G401 (cell line): ENCODE measurements at places on chromosomes 4 and X.
A peak's percentile ranks its signal among the peaks of the same experiment; 100 is the strongest.

- no peak for DNase-seq
These were observed 6.3 kb downstream of the CPLX1 start for GRCh38 chr4:819401-820229.

DNA sequence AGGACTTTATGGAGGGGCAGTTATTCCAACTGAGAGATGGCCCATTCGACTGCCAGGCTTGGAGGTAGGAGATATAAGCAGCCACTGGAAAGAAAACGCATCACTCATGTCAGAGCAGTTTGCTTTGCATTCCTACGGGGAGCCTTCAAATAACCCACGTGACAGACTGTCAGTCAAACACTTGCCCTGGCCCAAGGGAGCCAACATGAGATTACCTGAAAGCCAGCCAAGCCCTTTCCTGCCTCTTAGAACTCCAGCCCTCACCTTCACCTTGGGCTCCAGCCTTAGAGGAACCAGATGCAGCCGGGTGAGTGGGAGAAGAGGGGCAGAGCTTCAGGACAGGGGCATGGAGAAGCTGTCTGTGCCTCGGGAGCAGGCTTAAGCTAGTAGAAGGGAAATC lies 95.3 kb upstream of the CXCL13 start:
- DNase-seq, result no peak

- no peak for DNase-seq
These were observed 267.0 kb upstream of the KLF3 start for GRCh38 chr4:38396845-38397547.

DNA sequence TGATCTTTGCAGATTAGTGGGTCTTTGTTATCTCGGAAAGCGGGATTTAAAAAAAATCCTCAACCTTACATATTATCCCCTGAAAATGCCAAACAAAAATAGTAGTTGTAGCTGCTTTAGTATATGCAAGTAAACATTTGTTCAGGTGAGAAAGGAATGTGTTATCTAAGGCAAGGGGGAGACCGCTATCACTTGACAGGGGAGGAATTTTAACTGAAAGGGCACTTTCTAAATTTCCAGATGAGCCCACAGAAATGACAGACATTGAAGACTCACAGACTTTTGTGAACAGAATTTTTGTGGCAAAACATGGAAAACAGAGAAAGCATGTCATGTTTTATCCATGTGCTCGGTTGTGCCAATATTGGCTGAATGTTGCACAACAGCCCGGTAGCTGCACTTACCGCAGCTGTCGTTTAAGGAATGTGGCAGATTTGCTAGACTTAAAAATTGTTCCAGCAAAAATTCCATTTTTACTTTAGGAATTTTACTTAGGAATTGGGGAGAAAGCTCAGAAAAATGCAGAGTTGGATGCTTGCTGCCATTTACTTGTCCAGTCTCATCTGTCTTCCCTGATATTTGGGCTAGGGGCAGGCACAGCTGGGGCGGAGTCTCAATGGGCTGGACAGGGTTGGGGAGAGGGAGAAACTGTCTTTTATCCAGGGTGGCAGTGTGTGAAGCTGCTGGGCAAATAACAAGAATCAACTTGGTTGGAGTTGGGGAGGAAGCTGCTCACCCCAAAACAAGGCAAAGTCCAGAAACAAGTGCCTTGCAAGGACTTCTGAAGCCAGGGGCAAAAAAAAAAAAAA lies 94.6 kb upstream of the RPS6KA3 start:
- DNase-seq, result no peak

DNA sequence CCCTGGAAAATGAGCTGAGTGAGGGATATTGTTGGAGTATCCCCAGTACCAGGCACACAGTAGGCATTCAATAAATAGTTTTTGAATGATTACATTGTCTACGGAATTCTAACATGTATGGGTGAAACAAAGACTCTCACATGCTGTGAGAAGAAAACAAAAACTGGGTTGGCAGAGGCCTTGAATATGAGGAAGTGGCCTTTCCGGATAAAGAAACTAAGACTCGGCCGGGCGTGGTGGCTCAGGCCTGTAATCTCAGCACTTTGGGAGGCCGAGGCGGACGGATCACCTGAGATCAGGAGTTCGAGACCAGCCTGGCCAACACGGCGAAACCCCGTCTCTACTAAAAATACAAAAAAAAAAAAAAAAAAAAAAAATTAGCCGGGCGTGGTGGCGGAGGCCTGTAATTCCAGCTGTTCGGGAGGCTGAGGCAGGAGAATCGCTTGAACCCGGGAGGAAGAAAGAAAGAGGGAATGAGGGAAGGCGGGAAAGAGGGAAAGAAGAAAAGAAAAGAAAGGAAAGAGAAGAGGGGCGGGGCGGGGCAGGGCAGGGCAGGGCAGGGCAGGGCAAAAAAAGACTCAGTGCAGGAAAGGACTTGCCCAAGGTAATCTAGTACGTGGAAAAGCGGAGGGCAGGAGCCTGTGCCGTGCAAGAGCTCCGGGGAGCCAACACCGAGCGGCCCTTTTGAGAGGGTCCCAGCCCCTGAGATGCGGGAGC lies 689 bp upstream of the TMA16 start:
- DNase-seq, result no peak

DNA sequence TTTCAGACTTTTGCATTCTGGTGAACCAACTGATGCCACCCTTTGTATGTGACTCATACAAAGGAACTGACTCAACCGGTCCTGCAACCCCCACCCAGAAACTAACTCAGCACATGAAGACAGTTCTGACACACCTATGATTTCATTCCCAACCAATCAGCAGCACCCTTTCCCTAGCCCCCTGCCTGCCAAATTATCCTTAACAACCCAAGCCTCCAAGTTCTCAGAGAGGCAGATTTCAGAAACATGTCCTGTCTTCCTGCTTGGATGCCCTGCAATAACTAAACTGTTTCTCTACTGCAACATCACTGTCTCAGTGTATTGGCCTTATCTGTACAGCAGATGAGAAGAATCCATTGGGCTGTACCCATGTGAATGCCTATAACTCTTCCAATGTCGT lies 284.7 kb downstream of the CAMK2D start:
- no peak for DNase-seq

DNA sequence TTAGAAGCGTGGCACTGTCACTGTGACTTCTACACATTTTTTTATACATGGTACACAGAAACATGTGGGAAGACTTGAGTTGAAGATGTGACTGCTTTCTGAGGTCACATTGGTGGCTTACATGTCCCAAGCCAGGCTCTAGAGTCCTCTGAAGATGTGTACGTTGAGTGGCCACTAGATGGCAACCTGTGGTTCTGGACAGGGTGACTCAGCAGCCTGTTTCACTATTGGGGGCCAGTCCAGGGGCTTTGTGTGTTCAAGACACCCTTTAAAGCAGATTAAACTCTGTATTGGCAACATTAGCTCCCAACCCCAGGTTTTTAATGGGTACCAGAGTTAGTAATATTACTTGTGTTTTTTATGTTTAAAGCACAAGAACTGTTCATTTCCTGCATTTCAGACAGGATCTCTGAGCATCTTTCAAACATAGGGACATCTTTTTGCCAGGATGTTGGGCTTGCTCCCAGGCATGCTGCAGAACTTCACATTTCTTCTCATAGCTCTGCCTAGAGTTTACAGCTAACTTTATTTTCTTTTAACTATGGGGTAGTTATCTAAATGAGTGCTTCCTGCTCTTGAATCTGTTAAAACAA lies 53.0 kb downstream of the DCUN1D4 start:
- peak; percentile 71 for DNase-seq

DNA sequence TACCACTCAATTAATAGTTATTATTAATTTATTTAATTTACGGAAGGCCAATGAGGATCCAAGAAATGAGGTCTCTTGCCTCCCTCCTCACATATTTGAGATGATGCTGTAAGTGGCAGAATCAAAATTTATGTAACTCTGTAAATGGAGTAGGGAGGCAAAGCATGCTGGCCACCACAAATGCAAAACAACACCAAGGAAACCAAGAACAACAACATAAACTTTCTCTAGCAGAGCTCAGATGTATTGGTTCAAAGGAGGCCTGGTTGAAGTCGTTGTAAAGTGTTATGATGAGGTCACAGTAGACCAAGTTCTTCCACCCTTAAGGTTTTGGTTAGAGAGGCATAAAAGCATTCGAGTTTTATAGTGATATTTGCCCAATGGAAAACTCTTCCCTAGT lies 194.8 kb upstream of the FAT1 start:
- no peak for DNase-seq

DNA sequence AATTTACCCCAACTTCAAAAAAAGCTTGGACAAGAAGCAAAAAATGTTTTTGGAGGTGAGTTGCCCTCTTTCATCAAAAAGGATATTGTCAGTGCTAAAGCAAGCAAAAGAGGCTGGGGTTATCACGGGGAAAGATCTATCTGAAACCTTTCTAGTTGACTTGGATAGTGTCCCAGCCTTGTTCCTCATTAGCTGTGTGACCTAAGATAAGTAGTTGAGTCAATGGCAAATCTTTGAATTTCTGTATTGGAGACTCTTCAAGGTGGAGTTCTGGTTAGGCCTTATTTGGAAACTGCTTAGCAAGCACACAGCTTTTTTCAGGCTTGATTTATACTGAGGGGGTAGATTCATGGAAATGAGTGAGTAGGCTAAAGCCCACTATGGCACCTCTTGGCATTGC lies 271.6 kb downstream of the GRIA3 start:
- DNase-seq, result no peak

DNA sequence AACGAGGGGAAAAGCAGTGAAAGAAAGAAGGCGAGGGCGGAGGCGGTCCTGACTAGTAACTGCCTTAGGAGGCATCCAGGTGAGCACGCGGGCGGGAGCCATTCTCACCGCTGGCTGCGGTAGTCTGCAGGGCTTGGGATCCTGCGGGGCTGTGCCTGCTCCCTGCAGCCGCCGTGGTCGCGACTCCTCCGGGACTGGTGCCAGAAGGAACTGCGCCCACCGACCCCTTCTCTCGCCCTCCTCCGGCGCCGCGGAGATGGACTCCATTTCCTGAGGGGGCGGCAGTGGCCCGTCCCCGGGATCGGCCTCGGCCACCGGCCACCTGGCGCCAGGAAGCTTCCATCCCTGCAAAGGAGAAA lies 543 bp downstream of the NFXL1 start:
- peak; percentile 51 for DNase-seq

DNA sequence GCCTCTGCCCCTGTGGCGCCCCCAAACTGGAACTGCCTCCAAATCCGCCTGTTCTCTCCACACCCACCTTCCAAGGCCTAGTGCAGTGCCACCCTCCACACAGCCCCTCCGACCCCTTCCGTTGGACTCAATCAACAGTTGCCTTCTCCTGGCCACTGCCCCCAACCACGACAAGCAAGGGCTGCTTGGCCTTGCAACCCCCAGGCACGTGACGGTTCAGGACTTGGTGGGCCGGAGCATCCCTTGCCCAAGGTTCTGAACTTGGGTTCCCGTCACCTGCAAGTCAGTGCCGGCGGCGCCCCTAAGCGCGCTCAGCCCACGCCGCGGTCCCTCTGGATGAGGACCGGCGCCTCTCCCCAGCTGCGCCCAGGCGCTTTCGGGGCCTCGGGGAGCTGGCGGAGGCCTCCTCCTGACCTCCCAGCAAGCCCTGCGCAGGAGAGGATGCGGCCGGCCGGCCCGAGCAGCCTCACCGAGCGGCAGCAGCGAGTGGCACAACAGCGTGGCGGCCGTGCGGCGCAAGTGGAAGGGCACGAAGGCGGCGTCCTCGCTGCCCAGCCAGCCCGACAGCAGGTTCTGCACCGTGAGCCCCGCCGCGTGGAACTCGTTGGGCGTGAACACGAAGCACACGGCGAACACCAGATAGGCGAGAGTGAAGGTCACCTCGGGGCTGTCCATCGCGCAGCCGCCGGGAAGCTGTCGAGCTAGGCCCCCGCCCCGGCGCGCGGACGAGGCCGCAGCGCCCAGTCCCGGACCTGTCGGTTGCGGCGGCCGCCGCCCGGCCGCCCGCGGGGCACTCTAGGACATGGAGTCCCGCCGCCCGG lies 750 bp downstream of the TMEM129 start:
- DNase-seq, result peak; percentile 53

DNA sequence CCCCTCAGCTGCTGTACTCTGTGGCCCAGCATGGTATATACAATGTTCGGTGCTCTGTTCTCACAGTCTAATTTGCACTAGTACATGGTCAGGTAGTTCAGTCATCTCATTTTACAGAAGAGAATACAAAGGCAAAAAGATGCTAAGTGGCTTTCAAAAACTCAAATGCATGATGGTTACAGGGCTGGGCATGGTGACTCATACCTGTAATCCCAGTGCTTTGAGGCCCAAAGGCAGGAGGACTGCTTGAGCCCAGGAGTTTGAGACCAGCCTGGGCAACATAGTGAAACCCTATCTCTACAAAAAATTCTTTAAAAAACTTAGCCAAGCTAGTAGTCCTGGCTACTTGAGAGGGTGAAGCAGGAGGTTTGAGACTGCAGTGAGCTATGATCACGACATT lies 210.5 kb upstream of the KIT start:
- DNase-seq, result no peak

GRCh38 chrX:108130889-108131288 lies 39.3 kb downstream of the ATG4A start:
- DNase-seq, result no peak

GRCh38 chr4:5708449-5709206 lies at the start of gene EVC2:
EVC2 (minus strand) TSS chr4:5708559; CDS start chr4:5708513, 46 bp downstream.
- peak; percentile 6 for DNase-seq

GRCh38 chr4:7121174-7121573 lies 53.3 kb upstream of the GRPEL1 start:
- no peak for DNase-seq

DNA sequence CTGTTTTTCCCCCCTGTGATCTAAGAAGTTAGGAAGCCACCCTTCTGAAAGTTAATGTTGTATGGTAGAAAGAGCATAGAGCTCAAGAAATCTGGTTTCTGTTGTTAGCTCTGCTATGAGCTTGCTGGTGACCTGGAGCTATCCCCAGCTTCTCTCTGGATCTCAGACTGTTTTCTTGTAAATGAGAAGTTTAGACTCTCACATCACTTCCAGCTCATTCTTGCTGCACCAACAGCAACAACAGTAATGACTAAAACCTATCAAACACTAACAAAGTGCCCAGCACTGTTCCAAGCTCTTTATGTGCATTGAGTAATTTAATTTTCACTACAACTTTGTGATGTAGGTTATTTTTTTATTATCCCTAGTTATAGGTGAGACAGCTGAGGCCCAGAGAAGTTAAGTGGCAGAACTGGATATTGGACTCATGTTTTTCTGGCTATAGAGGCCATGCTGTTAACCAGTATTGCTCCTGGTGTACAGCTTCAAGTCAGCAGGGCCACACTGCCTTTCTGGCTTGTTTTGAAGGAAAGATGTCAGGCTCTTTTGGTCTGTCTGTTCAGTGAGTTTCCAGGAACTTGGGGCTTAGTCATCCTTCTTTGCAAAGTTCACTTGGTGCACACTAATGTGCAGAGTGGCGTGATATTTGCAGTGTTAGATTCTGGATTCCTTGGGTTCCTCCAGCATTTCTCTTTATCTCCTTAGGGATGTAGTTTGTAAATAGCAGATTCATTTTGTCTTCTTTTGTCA lies 27.8 kb upstream of the TMEM164 start:
- no peak for DNase-seq

- DNase-seq, result peak; percentile 42
These were observed 20.4 kb downstream of the DOK7 start for GRCh38 chr4:3483471-3483921.

- DNase-seq, result no peak
These were observed 53.8 kb downstream of the SEPTIN11 start for GRCh38 chr4:77003400-77003799.
